Stomach (tissue), 19 donors: ENCODE measurements at places on chromosomes 13 and 19.

DNA sequence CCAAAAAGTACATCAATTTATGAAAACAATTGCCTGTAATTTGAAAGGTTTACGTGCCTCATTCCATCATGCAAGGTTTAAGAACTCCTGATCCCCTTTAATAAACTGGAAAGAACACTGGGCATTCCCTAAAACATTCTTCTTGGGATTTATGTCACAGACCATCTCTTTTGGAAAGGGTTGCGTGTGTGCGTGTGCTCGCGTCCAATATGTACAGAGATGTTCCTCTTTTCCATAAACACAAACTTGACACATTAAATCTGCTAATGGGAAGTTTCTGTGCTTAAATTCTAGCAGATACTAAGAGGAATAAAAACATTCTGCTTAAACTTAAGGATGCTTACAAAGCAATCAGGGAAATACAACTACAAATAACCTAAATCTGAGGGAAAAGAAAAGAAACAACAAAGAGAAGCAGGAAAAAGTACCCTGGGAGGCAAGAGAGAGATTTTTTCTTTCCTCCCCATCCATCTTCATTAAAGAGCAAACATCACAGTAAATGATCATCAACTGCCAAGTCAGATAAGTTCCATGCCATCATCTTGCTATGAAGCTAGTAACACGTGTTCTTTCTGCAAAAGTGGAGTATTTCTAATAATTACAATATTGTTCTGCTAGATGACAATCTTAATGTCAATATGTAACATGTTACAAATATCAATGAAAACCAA is 83.7 kb downstream of the STK24 start:
- DNase-seq: no peak

GRCh38 chr13:51666374-51666773 is 82.1 kb downstream of the WDFY2 start:
- no peak for DNase-seq

DNA sequence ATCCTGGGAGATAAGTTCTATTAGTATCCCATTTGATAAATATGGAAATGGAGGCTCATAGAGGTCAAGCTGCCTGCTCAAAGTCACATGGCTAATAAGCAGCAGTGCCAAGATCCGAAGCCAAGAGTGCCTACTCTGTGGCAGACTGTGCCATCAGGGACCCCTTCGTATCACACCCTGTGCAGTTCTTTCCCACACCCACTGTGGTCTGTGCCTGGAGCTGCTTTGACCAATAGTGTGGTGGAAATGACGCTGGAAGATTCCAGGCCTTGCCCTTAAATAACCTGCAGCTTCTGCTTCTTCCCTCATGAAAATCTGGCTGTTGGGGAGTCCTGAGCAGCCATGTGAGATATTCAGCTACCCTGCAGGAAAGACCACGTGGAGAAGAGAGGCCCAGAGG is 10.1 kb downstream of the OPA3 start:
- DNase-seq: no peak

- no peak for DNase-seq
Observed at GRCh38 chr19:28785971-28786370, 427.0 kb downstream of the UQCRFS1 start.
